Left hindlimb (tissue), 1 donor: ENCODE measurements at places on chromosomes 16 and 17.

DNA sequence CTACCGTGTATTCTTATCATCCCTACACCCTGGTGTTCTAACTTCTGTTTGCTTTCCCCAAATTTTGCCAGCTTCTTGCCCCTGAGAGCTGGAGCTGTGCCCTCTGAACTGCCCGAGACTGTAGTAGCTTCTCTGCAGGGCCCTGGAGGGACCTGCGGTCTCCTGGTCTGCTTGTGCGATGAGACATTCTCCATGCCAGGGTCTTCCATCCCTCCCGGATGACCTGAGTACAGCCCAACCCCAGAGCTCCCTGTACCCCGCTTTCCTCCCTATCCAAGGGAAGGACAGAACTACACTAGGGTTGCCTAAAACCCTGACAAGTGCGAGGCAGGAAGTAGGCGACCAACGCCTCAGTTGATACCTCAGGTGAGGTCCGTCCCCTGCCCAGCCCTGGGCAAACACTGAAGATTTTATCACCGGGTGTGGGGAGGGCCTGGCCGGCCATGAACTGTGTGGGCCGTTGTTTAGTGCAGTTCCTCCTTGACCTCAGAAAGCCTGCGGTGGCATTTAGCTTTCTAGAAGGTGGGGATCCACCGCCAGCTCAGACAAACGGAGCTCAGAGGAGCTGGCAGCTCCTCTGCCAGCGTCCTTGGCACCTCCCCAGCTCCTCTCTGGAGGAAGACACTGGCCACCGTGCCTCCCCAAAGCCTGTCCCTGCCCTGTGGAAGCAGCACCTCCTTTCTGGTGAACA, 13.7 kb downstream of the CANT1 start:
- DNase-seq: peak; percentile 33

DNA sequence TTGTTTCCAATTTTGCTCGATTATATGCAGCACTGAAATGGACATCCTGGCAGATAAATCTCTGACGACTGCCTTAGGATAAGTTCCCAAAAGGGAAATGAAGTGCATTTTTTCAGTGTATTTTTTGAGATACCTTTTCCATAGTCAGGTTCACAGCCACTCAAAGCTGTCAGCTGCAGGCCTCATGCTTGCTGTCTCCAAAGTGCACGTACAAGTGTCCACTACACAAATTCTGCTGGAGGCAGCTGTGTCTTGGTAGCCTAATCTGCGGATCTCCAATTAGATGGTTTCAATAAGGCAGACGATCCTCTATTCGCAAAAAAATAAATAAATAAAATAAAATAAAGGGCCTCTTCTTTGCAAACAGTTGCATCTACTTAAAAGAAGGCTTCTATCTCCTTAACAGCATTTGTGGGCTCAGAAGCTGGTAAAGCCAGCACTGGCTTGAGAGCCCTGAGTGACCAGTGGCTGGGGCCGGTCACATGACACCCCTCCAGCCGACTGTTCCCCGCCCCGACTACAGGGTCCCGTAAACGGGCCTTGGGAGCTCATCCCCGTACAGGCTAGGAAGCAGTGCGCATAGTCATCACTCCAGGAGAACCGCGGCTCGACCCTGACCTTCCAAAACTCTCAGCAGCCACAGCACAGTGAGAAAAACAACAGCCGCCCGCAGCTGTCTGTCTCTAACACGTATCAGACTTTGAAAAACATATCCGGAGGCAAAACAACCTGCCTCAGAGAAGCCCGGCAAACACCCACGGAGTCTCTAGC, 18.8 kb downstream of the RPH3AL start:
- peak; percentile 70 for DNase-seq

DNA sequence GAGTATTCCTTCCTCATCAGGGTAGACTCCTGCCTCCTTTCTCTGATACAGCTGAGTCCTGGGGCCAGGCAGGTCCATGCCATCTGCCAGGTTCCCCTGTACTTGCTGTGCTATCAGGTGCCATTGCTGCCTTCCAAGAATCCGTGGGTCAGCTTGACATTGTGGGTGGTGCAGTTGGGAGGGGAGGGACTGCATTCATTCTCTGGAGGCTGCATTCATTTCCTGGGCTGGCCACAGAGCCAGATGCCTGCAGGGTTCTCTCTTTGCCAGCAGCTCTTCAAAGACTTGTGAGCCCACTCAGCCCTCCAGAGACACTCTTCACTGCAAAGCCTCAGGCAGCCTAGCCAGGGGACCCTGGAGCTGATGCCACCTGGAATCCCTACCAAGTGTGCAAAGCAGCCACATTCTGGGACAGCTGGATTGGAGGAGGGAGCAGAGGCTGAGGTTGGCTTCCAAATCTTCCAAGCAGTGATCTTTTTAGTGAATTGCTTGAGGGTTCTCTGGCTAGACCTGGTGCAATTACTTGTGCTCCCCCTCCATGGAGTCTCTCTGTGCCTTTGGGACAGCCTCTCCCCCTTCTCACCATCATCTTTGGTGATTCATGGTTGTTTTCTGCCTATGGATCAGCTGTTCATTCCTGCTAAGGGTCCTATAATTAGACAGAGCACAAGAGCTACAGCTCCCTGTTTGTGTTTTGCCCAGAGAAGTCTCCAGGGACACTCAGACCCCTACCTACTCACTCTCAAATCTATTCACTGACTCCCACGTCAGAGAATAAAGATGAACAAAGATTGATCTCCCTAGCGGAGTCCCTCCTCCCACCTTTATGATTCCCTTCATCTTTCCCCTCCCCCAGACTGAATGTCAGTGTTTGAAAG, 20.9 kb downstream of the ANKFN1 start:
- DNase-seq: no peak

GRCh38 chr16:4780235-4780634, 7.9 kb downstream of the SEPTIN12 start:
- no peak for DNase-seq

DNA sequence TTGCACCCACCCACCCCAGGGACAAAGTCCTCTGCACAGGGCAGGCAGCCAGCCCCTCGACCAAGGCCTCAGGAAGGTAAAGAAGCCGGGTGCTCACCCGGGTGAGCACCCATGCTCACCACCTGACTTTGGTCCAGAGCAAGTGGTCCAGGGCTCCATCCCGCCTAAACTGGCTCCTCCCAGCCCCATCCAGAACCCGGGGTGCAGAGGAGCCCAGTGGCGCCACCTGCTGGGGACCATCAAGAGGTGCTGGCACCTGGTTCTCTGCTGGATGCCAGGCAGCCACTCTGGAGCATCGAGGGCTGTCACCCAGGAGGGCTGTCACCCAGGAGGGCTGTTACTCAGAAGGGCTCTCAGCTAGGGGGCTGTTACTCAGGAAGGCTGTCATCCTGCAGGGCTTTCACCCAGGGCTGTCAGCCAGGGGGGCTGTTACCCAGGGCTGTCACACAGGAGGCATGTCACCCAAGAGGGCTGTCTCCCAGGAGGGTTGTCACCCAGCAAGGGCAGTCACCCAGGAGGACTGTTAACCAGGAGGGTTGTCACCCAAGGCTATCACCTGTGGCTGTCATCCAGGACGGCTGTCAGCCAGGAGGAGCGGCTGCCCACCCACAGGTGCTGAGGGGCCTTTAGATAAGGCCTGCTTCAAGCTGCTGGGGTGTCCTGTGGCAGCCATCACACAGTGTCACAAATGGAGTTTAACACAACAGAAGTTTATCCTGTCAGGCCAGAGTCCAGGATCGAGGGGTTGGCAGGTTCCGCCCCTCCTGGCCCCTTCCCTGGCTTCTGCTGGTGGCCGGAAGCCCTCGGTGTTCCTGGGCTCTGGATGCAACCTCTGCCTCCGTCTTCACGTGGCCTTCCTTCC, 98.5 kb downstream of the TNFRSF13B start:
- DNase-seq: no peak

GRCh38 chr17:2393954-2394749, 6.7 kb downstream of the MNT start:
- no peak for DNase-seq
